ENCODE measurements at places on chromosomes 16 and 17. TPM values are rescaled to one million over a fixed set of nuclear protein-coding genes. Genes with fewer than 3 reads are reported as not detected.

MAPT gene
- total RNA-seq = 1.8 TPM

CA10 gene
- not detected for total RNA-seq

DNA sequence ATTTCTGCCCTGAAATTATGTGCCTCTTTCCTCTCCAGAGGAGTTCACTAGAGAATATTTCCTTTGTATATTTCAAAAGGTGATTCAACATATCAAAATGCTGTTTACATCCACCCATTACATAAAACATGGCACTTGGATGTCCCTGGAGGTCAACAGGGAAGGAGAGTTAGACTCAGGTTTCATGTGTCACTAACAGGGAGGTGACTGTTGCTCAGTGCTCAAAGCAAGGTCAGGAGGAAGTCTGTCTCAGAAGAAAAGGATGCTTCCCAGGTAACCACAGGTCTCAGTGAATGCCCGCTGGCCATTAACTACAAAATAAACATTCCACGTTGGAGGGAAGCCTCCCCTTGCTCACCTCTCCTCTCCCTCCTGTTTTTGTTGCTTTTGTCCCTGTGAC, 198.6 kb downstream of the AXIN2 start:
- DNase-seq = no peak
- H3K4me3 ChIP-seq = no peak overlapping the region
- H3K36me3 ChIP-seq = no peaks in the 10 kb centered on the region
- no peaks in the 10 kb centered on the region for H3K4me1 ChIP-seq
- no peak overlapping the region for H3K27ac ChIP-seq

GRCh38 chr17:17943281-17943984, 28.8 kb downstream of the TOM1L2 start:
- no peaks in the 10 kb centered on the region for H3K27me3 ChIP-seq
- H3K36me3 ChIP-seq = no peaks in the 10 kb centered on the region
- peak overlapping the region; percentile 21 for H3K27ac ChIP-seq
- H3K4me3 ChIP-seq = no peak overlapping the region
- H3K4me1 ChIP-seq = peaks cover 55% of the 10 kb centered on the region

DNA sequence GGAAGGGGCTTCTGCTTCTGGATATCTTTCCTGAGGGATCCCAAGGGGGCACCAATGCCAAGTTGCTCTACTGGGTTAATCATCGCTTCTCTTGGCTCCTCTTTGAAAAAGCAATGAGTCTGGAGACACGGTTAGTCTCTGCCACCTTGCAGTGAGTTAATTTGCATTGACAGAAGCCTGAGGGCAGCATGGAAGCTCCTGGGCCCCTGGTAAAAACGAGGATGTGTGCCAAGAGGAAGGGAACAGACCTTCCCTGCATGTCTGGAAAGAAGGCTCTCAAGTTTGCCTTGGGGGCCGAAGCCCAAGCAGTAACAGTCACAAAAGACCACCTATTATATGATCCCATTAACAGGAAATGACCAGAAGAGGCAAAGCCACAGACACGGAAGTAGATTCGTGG, 86.7 kb downstream of the IRX5 start:
- H3K4me3 ChIP-seq = no peak overlapping the region
- H3K36me3 ChIP-seq = no peaks in the 10 kb centered on the region
- no peak for DNase-seq
- no peaks in the 10 kb centered on the region for H3K27me3 ChIP-seq
- H3K27ac ChIP-seq = no peak overlapping the region

KRTAP4-6 gene
- not detected for total RNA-seq

DNA sequence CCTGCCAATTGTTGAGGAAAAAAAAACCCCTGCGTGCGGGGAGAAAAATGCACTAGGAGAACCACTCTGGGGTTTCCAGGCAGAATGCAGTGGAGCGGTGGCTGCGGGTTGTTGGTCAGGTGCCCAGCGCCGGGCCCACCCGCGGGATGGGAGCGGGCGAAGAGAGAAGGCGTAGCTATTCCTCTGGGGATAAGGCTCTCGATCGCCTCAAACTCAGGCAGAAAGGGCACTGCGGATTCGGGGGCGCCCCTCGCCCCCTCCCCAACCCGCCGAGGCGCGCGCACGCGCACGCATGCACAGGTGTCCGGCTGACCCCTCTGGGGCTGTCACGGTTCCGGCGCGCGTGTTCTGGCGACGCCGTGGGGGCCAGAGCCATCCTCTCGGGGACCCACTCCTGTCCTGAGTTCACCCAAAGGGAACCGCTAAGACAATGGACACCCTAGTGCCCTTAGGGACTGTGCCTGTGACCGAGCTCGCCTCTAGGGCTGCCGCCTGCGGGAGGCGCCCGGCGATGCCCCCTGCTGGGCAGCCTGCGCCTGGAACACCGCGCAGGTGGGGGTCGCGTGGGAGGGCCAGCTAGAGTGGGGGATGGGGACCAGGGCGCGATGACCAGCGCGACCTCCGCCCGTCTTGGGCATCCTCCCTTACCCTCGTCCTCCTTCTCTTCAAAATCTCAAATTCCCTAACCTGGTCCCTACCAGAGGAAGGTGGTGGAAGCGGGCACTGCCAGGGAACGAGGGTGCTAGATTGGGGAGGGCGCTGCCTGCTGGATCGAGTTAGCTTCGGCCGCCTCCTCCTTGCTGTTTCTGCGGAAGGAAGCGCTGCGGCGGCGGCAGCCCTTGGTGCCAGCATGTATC, 14.4 kb upstream of the CBX8 start:
- H3K36me3 ChIP-seq = no peaks in the 10 kb centered on the region
- no peak for DNase-seq
- H3K4me1 ChIP-seq = peaks cover 63% of the 10 kb centered on the region
- no peak overlapping the region for H3K27ac ChIP-seq
- H3K27me3 ChIP-seq = peaks cover 69% of the 10 kb centered on the region

DNA sequence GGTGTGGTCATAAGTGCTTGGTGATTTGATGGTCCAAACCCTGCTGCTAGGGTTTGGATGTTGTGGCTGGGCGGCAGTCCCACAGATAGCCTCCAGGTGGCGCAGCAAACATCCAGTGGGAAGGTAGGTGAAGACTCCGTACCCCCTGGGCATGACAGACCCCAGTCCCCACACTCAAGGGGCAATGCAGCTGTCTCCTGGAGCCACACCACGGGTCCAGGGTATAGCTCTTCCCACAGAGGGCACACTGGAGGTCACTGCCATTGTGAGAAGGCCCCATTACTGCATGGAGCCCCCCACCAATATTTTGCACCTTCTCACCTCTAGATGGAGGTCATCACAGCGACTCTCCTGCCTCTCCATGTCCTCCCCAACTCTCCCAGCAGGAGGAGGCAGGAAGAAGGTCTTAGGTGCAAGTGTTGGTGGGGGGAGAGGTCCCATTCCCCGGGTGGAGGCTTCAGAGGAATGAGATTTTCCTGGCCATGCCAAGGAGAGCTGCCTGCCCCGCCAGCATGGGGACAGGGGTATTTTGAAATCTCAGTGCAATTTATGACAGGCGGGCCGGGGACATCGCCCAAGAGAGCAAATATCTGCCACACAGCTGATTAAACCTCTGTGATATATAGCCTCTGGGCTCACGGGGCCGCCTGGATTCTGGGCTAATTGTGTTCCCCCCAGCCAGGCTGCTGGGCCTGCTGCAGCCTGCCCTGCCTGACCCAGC, 17.1 kb upstream of the C17orf113 start:
- no peaks in the 10 kb centered on the region for H3K36me3 ChIP-seq
- H3K27me3 ChIP-seq = peaks cover 4% of the 10 kb centered on the region
- H3K4me3 ChIP-seq = no peak overlapping the region
- H3K4me1 ChIP-seq = no peaks in the 10 kb centered on the region
- H3K27ac ChIP-seq = no peak overlapping the region

DNA sequence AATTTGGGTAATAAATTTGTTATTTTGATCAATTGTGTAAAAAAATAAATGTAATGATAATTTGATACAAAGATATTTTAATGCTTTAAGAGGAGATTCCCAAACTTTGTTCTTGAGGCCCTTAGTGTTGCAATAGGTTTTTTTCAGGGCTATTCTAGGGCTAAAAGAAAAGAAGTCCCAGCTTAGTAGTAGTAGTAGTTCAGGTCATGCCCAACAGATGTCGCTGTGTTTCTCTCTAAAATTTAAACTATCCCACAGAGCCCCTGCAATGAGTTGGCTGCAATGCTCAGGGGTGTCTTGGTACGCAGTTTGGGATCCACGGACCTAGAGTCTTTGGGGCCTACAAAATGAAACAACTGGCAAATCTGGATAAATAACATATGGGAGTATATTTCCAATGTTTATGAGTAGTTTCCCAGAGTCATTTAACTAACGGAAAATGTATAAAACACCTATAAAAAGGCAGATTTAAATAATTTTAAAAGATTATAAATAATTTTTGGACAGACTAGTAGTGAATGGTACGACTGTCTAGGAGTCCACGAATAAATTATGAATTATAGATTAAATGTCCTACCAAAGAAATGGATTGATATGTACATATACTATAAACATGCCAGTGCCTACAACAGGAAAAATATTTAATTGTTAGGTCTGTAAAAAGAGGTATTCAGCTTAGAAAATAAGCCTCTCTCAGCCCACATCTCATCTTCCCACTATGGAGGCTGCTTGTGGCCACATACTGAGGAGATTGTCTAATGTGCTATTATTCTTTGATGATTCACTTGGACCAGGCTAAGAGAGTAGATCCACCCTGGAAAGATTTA, 228.5 kb upstream of the PMFBP1 start:
- H3K27me3 ChIP-seq = no peaks in the 10 kb centered on the region
- DNase-seq = peak; percentile 20
- no peaks in the 10 kb centered on the region for H3K4me1 ChIP-seq
- H3K4me3 ChIP-seq = no peak overlapping the region
- no peak overlapping the region for H3K27ac ChIP-seq

COL1A1 gene
- 23.4 TPM for total RNA-seq

GRCh38 chr17:46809110-46809571, 9.4 kb downstream of the WNT3 start:
- no peak overlapping the region for H3K4me3 ChIP-seq
- H3K27me3 ChIP-seq = no peaks in the 10 kb centered on the region
- no peak overlapping the region for H3K27ac ChIP-seq
- no peak for DNase-seq

LLGL2 gene
- total RNA-seq = 35.6 TPM

GRCh38 chr17:40448213-40448638, 5.0 kb downstream of the IGFBP4 start:
- H3K4me1 ChIP-seq = peaks cover 77% of the 10 kb centered on the region
- H3K4me3 ChIP-seq = no peak overlapping the region

TBC1D3K gene
- not detected for total RNA-seq

DNA sequence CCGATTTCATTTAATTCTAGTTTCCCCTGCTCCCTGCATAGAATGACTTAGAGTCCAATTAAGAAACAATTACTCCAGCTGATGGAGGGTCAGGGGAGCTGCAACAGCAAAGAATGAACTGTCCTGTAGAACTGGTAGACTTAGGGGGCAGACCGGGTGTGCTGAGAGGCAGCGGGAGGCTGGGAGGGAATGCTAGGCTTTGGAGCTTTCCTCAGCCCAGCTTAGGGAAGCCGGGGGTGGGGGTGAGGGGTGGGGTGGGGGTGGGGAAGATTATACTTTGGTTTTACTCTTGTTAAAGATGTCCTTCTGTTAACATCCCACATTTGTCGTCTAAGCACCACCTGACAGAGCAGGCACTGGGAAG, 458.6 kb upstream of the ASIC2 start:
- H3K27me3 ChIP-seq = peaks cover 10% of the 10 kb centered on the region
- H3K36me3 ChIP-seq = no peaks in the 10 kb centered on the region
- no peak overlapping the region for H3K4me3 ChIP-seq
- no peak overlapping the region for H3K27ac ChIP-seq
- no peak for DNase-seq

GRCh38 chr17:68135141-68135887, 99.8 kb downstream of the KPNA2 start:
- peaks cover 3% of the 10 kb centered on the region for H3K4me1 ChIP-seq
- no peak overlapping the region for H3K4me3 ChIP-seq
- no peak overlapping the region for H3K27ac ChIP-seq
- no peaks in the 10 kb centered on the region for H3K27me3 ChIP-seq
- no peaks in the 10 kb centered on the region for H3K36me3 ChIP-seq

- no peak overlapping the region for H3K27ac ChIP-seq
- no peak for DNase-seq
- H3K36me3 ChIP-seq = no peaks in the 10 kb centered on the region
- H3K27me3 ChIP-seq = no peaks in the 10 kb centered on the region
- no peak overlapping the region for H3K4me3 ChIP-seq
Measured at GRCh38 chr17:63275318-63275970, 170.7 kb downstream of the CYB561 start.

- H3K4me1 ChIP-seq = no peaks in the 10 kb centered on the region
- DNase-seq = no peak
- no peak overlapping the region for H3K27ac ChIP-seq
- H3K36me3 ChIP-seq = no peaks in the 10 kb centered on the region
- H3K27me3 ChIP-seq = no peaks in the 10 kb centered on the region
Measured at GRCh38 chr16:58211846-58212245, 13.9 kb upstream of the CSNK2A2 start.

- H3K4me3 ChIP-seq = no peak overlapping the region
- peaks cover 16% of the 10 kb centered on the region for H3K4me1 ChIP-seq
- H3K27me3 ChIP-seq = no peaks in the 10 kb centered on the region
- H3K36me3 ChIP-seq = no peaks in the 10 kb centered on the region
- H3K27ac ChIP-seq = no peak overlapping the region
Measured at GRCh38 chr16:74747716-74748615, 26.7 kb downstream of the FA2H start.

GRCh38 chr17:8696426-8696825, 48.2 kb downstream of the CCDC42 start:
- H3K27ac ChIP-seq = no peak overlapping the region
- no peaks in the 10 kb centered on the region for H3K4me1 ChIP-seq

CALB2 gene
- not detected for total RNA-seq

- H3K4me3 ChIP-seq = no peak overlapping the region
- H3K4me1 ChIP-seq = peaks cover 16% of the 10 kb centered on the region
- DNase-seq = no peak
- peaks cover 12% of the 10 kb centered on the region for H3K36me3 ChIP-seq
Measured at GRCh38 chr16:522320-523096, 5.0 kb upstream of the CAPN15 start.

- H3K36me3 ChIP-seq = no peaks in the 10 kb centered on the region
- H3K27ac ChIP-seq = peak overlapping the region; percentile 83
- H3K4me3 ChIP-seq = no peak overlapping the region
- peak; percentile 99 for DNase-seq
Measured at GRCh38 chr16:70428178-70428998, 10.5 kb downstream of the ST3GAL2 start.

All from thyroid gland (tissue), 4 donors.